ENCODE measurements at places on chromosomes 2 and 18.

- DNase-seq, result no peak
Observed at GRCh38 chr2:63432373-63432772, 155.9 kb downstream of the WDPCP start.

GRCh38 chr2:184067502-184067901 is 530.8 kb upstream of the ZNF804A start:
- no peak for DNase-seq

GRCh38 chr2:166091439-166091838 is 36.4 kb downstream of the SCN1A start:
- DNase-seq, result no peak

DNA sequence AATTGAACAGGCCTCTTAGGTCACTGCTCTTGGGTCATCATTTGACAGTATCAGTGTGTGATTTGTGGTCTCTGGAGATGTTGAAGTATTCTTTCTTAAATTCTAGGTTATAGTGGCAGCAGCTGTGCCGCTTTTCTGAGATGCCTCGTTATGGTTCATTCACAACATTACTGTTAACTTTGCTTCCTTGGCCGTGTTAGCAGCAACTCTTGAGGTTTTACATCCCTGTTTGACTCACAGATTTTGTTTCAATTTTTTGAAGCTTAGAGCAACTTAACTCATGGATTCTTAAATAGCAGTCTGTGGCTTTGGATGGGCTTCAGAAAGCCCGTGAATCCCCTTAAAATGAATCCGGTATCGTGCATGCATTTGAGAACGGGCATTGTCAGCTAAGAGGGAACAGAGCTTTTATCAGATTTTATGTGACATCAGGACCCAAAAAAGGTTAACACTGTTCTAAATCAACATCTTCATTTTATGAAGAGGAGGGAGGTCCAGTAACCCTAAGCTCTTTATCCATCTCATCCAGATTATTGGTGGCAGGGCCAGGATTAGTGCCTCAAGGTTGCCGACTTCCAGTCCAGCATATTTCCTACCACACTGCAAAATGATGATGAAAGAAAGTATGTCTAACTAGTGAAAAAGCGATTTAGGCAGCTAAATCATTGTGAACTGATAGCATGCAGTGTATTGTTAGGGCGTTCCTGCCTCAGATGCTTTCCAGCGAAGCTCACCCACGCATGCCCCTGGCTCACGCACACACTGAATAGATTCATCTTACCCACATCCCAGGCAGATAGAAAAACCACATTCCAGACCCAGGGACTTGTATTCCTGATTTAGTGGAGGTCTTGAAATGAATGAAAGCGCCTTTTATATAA is 5.1 kb downstream of the TRIB2 start:
- DNase-seq, result no peak

GRCh38 chr2:84486441-84487115 is 27.5 kb upstream of the SUCLG1 start:
- no peak for DNase-seq

DNA sequence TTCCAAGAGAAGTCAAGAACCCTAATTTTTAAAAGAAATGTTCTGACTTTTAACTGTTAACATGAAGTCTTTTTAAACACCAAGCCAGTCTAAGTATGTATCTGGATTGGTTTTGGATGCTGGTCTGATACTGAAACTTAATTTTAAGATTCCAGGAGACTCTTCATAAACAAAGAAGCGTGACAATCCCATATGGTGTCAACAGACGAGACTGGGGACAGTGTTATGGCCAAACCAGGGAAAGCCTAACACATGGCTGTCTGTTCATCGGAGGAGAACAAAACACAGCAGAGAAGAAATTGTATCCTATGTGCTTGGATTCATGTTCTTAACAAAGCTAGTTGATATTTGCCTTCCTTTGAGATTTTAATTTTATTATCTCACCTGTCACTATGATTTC is 80.5 kb upstream of the UPP2 start:
- no peak for DNase-seq

DNA sequence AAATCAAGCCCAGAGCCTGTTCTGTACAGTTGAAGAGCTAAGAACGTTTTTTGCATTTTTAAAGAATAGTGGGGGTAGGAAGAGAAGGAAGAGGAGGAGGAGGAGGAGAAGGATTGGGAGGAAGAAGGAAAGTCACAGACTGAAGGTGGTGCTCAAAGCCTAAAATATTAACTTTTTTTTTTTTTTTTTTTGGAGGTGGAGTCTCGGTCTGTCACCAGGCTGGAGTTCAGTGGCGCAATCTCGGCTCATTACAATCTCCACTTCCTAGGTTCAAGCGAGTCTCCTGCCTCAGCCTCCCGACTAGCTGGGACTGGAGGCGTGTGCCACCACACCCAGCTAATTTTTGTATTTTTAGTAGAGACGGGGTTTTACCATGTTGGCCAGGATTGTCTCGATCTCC is 18.3 kb upstream of the KLHL29 start:
- DNase-seq, result no peak

- no peak for DNase-seq
Observed at GRCh38 chr2:191109888-191110287, 40.9 kb downstream of the STAT4 start.

GRCh38 chr2:60959501-60959900 is 58.0 kb upstream of the PEX13 start:
- no peak for DNase-seq

DNA sequence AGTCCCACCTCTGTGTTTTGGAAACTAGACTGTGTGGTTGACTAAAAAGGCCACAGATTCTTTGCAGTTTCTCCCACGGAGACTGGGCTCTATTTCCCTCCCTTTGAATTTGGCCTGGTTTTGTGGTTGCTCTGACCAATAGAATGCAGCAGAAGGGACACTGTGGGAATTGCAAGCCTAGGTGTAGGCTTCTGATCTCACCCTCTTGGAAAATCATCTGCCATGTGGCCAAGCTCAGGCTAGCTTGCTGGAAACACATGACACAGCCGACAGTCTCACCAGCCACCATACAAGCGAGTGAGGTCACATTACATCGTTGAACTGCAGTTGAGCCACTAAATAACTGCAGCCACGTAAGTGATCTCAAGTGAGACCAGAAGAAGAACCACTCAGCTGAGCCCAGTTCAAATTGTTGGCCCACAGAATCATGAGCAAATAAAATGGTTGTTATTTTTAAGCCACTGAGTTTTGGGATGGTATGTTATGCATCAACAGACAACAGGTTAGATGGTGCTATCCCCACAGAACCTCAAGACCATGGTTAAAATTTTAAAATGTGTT is 319.1 kb upstream of the MEX3C start:
- no peak for DNase-seq

All from effector CD4-positive, alpha-beta T cell (primary cell).